ENCODE measurements at places on chromosomes 5 and 9.

- no peak for DNase-seq
These were observed 43.1 kb downstream of the LHX2 start for GRCh38 chr9:124054582-124055227.

DNA sequence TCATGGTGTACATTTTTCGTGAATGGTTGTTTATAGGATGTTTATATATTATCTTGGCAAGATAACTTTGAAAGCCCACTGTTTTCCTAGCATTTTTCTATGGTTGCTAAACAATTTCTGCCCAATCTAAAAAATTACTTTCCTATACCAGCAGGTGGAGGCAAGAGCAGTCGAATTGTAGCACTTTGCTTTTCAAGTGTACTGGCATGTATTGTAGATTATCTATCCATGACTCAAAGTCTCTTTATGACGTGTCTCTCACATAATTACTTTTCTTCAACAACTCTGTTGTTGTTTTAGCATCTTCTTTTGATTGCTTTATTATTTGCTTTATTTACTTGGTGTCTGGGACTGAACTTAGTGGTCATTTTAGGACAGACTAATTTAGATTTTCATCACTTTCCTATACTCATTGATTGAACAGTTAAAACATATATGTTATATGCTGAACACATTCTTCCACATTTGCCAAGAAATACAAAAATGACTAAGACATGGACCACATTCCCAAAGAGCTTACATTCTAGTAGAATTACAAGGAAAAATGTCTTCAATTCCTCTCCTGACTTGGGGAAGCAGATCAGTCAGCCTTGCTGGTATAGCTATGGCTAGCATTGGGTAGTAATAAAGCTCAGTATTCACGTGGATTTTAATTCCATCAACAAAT is 20.7 kb downstream of the NLN start:
- DNase-seq = no peak

- DNase-seq = no peak
These were observed 113.7 kb downstream of the TMEM232 start for GRCh38 chr5:110612794-110613247.

DNA sequence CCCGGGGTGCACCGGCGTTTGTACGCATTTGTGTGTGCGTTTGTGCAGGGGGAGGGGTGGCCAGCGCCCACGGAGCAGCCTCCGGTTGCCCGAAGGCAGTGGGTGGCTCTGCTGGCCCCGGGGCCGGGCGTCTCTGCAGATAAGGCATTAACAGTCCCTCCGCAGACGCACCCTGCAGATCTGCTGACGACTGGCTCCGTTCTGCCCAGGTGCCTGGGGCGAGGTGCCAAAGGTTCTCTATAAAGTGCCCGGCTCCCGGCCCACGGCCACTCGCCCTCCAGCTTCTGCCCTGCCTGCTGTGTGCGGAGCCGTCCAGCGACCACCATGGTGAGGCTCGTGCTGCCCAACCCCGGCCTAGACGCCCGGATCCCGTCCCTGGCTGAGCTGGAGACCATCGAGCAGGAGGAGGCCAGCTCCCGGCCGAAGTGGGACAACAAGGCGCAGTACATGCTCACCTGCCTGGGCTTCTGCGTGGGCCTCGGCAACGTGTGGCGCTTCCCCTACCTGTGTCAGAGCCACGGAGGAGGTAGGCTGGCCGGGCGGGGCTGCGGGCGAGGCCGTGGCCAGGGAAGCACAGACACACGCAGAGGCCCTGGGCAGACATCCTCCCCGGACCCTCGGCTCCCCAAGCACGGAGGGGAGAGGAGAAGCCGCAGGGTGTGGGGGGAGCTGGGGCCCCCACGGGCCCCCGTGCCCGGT is at the start of gene SLC6A19:
Gene SLC6A19, plus strand, starts transcription at position 269 of the 699 bp plus-strand sequence. Its CDS starts 56 bp downstream, at position 325.
- DNase-seq = no peak

GRCh38 chr5:117315170-117315569 is 740.5 kb upstream of the SEMA6A start:
- no peak for DNase-seq

- no peak for DNase-seq
These were observed 111.9 kb downstream of the MTRR start for GRCh38 chr5:7980881-7981280.

- DNase-seq = no peak
These were observed 225.1 kb downstream of the ARRDC3 start for GRCh38 chr5:91158011-91158410.

GRCh38 chr5:75843319-75843718 is 126.1 kb upstream of the POC5 start:
- DNase-seq = no peak

DNA sequence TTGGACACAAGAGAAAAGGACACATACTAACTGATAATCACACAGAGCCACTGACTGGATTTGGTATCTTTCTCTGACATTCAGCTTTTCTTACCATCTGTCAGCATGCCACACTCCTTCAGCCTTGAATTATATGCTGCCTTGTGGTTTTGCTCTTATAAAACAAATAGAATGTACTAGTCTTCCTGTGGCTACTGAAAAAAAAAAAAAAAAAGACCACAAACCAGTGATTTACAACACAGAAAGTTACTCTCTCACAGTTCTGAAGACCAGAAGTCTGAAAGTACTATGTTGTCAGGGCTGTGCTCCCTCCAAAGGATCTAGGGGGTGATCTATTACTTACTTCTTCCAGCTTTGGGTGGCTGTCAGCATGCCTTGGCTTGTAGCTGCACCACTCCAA is 82.3 kb downstream of the THBS4 start:
- DNase-seq = no peak

DNA sequence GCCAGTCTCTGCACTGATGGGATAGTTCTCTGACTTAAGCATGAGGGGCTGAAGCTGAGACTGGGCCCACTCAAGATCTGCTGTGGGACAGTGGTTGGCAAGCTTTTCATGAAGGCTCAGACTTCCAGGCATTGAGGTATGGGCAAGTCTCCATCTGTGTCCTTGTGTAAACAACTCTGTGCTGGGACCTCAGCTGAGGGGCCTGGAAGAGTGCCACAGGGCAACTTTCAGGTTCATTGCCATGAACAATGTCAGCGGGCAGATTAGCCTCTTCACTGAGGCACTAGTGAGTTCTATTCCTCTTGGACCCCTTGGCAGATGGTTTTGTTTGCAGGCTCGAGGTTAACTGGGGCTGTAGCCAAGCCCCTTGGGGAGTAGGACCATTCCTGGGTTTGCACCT is 127.1 kb downstream of the MRPS30 start:
- DNase-seq = no peak

DNA sequence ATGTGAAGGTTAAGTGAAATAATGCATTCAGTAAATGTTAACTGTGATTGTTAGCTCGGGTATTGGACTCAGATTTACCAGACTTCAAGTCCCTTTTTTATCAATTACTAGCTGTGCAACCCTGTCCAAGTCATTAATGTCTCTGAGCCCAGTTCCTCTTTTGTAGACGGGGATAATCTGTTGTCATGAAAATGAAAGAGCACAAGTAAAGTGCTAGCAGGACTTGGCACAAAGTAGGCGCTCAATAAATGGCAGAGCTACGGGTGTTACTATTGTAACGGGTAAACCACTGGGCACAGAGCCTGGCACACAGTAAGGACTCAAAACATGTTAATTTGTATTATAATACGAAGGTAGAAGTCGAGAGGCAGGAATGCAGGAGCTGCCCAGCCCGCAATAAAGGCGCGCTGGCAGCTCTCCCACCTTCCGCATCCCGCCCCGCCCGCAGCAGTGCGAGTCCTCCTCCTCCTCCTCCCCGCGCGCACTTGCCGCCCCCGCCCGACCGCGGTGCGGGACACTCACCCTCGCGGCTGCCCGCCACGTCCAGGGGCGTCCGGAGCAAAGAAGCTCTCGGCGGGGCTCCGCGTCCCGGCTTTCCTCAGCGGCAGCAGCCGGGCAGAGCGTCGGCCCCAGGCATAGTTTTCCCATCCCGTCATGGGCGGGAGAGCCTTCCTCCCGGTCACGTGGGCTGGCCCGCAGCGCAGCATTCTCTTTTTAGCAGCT is at the start of gene C1QTNF2:
Gene C1QTNF2, minus strand, starts transcription at position 637 of the 723 bp plus-strand sequence. CDS start 15,615 bp downstream, outside the sequence.
- DNase-seq = no peak

DNA sequence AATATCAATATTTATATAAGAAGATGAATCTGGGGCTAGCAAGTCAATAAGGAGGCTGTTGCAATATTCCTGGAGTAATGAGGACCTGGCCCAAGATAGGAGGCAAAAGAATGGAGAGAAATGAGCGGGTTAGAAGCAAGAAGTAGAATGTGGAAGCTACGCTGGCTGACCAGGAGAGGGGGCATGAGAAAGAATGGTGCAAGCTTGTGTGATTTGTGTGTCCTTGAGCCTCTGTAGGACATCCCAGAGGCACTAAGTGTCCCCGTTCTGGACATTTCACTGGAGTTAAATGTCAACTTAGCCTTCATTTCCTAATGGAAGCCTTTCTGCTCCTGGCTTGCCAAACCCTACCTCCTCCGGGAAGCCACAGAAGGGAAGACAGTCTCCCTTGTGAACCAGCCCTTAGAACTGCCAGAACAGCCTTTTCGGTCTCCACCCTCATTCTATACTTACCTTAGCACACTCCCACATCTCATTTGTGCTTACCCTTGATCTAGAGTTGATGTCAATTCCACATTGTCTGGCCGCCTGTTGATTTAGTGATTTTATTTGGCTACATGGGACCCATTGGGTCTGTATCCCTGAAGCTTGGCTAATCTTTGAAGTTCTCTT is 6.7 kb upstream of the PDE6A start:
- no peak for DNase-seq

DNA sequence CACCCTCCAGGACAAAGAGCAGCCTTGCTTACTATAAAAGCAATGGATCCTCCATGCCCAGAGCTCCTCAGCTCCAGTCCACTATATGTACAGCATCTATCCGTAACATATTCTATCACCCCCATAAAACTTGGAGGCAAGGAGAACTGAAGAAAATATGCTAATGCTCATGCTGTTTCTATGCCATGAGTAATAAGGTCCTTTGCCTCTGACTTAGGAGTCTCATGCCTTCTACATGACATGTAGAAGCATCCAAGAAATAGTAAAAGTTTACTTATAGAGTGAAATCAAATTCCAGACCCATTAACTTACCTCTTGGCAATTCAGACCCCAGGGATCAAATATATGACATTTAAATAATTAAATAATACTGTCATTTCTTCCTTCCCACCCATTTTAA is 33.7 kb downstream of the SSBP2 start:
- DNase-seq = no peak

DNA sequence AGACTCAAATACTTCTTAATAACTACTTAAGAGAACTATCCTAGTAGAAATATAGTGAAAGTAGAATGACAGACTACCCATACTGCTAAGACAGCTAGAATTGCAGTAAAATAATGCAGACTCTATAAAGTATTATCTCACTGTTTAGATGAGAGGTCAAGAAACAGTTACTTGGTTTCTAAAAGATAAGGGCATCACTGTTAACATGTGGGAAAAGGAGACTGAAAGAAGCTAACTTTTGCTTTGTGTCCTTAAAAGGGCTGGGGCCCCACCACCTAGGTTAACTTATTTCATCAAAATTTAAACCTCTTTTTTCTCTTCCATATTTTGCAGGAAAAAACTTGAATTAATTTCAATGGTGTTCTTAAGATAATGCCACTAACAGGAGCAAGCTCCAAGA is 204.3 kb downstream of the CNTLN start:
- DNase-seq = no peak

DNA sequence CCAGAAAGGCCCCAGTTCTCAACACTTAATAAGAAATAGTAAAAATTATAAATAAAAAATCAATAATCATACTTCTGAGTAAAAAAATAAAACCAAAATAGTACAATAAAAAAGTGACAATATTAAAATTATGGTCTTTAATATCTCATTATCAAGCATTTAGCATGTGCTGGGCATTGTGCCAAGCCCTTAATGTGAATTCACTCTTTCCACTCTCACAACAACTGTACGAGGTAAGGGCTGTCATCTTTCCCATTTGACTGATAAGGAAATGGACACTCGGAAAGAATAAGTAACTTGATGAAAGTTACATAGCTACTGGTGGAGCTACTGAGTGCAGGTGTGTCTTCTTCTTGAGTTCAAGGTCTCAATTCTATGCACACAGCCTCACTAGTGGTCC is 43.6 kb downstream of the SEC61B start:
- DNase-seq = no peak

DNA sequence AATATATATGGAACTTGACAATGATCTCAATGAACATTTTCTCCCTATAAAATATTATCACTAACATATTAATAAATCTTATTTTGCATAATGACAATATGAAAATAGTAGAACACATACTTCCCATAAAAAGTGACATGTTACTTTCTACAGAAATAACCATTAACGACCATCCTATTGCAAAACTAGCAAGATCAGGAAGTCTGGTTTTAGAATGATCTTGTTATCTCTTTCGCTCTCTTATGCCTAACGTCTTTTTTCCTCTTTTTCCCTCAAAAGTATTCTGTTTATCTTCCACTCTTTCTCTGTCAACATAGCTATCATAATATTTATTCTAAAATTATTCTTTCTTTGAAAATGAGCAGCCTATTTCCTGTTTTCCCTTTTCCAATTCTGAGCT is 21.6 kb upstream of the C5orf46 start:
- no peak for DNase-seq

DNA sequence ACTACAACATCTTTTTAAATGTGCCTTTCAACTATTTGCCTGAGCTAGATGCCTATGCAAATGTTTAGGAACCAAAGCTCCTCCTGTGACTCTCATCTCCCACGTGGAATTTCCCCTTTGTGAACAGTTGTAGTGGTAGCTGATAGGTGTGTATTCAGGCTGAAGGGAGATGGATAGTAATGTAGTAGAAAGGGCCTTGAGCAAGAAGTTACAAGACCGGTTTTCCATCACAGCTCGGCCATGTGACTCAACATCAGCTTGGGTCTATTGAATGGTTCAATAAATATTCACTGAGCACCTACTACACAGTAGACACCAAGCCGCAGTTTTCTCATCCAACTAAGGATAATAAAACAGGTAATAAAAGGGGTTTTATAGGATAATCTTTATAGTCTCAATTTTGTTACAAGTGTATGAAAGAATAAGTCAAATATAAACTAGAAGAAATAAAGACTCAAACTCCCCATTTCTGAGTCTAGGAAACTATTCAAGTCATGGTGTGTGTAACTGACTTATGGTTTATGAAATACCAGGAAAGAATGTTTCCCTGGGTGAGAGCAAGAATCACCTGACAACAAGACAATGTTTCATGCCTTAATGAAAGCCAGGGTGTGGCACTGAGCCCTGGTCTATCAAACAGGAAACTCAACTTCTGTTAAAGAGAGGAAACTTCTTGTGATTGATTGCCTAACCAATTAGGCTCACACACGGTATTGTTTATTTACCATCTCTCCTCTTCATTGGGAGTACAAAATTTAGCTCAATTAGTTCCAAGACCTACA is 187.1 kb upstream of the SPEF2 start:
- DNase-seq = no peak

GRCh38 chr9:70531311-70531710 is 116.9 kb upstream of the KLF9 start:
- DNase-seq = no peak

- DNase-seq = no peak
These were observed 131.0 kb upstream of the CCNG1 start for GRCh38 chr5:163306421-163306820.

DNA sequence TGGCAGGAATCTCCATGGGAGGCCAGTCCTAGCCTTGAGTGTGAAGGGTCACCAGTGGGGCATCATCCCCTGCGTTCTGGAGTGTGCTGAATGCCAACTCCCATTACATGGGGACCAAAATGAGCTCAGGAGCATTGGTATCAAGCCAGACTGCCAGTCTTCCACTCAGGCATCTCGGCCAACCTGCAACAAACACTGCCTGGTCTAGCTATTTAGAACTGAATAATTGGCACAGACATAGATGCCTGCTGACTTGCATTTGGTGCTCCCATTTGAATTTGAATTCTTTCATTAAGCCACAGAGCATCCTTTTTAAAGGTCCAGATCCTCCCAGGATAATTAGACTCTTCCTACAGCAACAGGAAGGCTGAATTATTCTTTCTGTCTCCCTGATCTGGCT is 116.6 kb upstream of the ABCA1 start:
- no peak for DNase-seq

Data from tibial nerve (tissue), 4 donors.